ENCODE measurements at places on chromosomes 6 and 20. TPM values are rescaled to one million over a fixed set of nuclear protein-coding genes. Genes with fewer than 3 reads are reported as not detected.

Gene RNF39
- not detected for total RNA-seq

Gene MAP1LC3A
- total RNA-seq, result 39.2 TPM

Gene HINT3
- 23.1 TPM for total RNA-seq

Gene POU5F1
- total RNA-seq, result 12.9 TPM

Gene GSTA2
- not detected for total RNA-seq

Gene CALHM4
- total RNA-seq, result not detected

Gene ELOVL2
- 0.41 TPM for total RNA-seq

Gene ZKSCAN8
- 19.2 TPM for total RNA-seq

Gene CRISP3
- not detected for total RNA-seq

Gene COL9A3
- total RNA-seq, result 3.1 TPM

Gene ZNF334
- total RNA-seq, result 0.49 TPM

Gene ZDHHC14
- 31.1 TPM for total RNA-seq

Gene ENPP5
- 2.7 TPM for total RNA-seq

Gene CGA
- not detected for total RNA-seq

Gene LHFPL5
- not detected for total RNA-seq

Gene TBXT
- total RNA-seq, result not detected

Gene ZSCAN23
- total RNA-seq, result 1.6 TPM

Gene RBPJL
- total RNA-seq, result not detected

Gene LRRC1
- 18.5 TPM for total RNA-seq

Gene CST5
- total RNA-seq, result not detected

Gene GPR6
- total RNA-seq, result not detected

Gene FRK
- total RNA-seq, result 16.0 TPM

Gene WFDC5
- not detected for total RNA-seq

Gene ATP6V1G2
- 0.78 TPM for total RNA-seq

Gene RAET1L
- total RNA-seq, result not detected

Gene BEND6
- total RNA-seq, result 0.21 TPM

Gene MLN
- not detected for total RNA-seq

Gene DCDC2
- not detected for total RNA-seq

Gene ABRACL
- 37.5 TPM for total RNA-seq

Gene RBM12
- 21.7 TPM for total RNA-seq

Gene HCK
- total RNA-seq, result 38.1 TPM

Gene CCN2
- total RNA-seq, result 821 TPM

Gene BPIFB2
- total RNA-seq, result not detected

Gene ARMH2
- not detected for total RNA-seq

Gene MDC1
- total RNA-seq, result 16.6 TPM

Gene HLA-DQB2
- not detected for total RNA-seq

Gene LBP
- 0.54 TPM for total RNA-seq

Gene BNIP5
- not detected for total RNA-seq

Gene OR12D3
- total RNA-seq, result not detected

Gene SPINT4
- not detected for total RNA-seq

Gene BACH2
- total RNA-seq, result 17.8 TPM

Gene AIF1
- total RNA-seq, result 39.6 TPM
